ENCODE measurements at places on chromosomes 11 and 22.
A peak's percentile ranks its signal among the peaks of the same experiment; 100 is the strongest.

- no peak for DNase-seq
Measured at GRCh38 chr22:19239464-19239863, 52.1 kb downstream of the CLTCL1 start.

DNA sequence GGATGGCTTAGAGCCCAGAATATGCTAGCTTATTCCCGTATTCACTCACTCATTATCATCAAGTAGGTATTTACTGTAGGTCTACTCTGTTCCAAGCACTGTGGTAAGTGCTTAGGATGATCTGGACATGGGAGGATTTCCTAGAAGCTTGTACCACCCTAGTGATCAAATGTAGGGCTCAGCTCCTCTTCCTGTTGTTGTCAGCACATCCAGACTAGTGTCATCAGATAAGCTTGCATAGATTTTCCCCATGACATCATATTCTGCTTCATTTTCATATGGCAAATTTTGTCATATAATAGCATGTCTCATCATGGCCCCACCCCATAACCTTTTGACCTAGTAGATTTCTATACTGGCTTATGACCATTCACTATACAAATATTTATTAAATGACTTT, 19.3 kb upstream of the NUCB2 start:
- DNase-seq, result no peak

GRCh38 chr11:134861490-134862104, 449.6 kb upstream of the B3GAT1 start:
- no peak for DNase-seq

DNA sequence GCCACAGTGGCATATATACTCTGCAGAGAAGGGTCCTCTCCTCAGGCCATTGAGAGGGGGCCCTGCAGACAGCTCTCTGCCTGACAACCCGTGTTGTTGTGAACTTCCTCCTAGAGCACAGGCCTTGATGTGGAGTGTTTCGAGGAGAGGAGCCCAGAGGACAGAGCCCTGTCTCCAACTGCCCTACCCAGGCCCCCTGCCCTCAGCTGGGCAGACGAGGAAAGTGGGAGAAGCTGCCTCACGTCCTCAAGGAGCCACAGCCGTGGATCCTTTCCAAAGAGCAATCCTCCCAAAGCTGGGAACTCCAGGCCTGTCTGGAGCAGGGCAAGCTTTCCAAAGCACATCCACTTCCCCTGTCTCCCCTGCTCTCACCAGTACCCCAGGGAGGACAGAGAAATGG, 10.7 kb downstream of the LMO1 start:
- DNase-seq, result no peak

DNA sequence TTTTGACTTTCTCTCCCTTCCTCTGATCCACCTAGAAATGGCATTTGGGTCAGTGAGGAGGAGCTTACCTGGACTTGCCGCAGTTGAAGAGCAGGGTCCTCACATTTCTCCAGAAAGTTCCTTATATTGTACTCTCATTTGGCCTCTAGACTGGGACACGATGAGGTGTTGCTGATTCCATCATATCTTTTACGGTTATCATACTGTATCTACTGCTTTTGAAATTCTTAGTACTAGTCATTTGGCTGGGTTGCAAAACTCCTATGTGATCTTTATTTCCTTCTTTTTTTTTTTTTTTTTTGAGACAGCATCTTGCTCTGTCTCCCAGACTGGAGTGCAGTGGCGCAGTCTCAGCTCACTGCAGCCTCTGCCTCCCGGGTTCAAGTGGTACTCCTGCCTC, 58.7 kb upstream of the FAM181B start:
- DNase-seq, result no peak

- peak; percentile 13 for DNase-seq
Measured at GRCh38 chr22:28034760-28035401, 115.8 kb upstream of the PITPNB start.

DNA sequence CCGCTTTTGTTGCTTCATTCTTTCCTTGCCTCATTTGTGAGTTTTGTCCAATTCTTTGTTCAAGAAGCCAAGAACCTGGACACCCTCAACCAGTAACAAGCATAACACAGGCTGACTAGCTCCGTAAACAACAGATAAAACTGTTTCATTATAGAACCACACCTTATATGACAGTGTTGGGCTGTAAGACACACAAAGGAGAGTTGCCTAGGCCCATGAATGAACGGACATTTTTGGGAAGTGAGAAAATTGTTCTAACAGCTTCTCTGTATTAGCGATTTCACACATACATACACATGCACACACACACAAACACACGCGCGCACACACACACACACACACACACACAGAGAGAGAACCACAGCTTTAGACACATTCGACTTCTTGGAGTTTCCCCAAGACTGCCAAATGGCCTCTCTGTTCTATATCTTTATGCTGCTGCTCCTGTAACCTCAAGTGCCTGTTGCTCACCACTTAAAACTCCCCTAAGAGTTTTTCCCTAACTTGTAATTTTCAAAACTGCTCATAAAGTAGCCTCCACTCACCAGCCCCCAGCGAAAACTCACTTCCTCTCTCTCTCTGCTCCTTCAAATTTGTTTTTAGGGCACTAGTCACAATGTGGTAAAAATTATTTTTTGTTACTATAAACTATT, 35.9 kb downstream of the CTSC start:
- DNase-seq, result no peak
